ENCODE measurements at places on chromosomes 4 and X.

DNA sequence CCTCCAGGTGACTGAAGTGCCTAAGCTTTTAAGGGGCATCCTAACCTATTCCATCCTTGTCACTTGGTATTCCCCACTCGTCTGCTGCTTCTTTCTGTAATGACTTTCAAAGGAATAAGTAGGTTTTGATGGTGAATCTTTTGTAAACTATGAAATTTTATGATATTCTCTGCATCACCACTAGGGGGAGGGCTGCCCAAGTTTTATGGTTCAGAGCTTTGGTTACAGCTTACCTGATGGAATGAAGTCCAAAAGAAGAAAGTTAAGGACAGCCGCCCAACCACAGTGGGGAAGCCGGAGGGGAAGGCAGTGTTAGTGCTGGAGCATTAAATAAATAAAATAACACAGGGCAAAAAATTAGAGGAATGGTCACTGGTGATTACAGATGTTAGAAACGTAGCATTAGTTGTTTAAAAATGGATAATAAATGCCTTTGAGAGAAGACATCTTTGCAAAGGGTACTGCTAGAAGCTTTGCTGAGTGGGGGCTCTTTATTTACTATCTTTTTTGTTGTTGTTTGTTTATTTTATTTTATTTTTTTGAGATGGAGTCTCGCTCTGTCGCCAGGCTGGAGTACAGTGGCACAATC is 204.9 kb downstream of the GBA3 start:
- DNase-seq = peak; percentile 41

GRCh38 chr4:16083241-16084191 is at the start of gene PROM1:
TSS of gene PROM1 (minus strand) at chr4:16084023. CDS start at chr4:16075906, 8,117 bp downstream.
- no peak for DNase-seq

- DNase-seq = no peak
Measured at GRCh38 chrX:149987613-149988012, 49.3 kb upstream of the EOLA2 start.

DNA sequence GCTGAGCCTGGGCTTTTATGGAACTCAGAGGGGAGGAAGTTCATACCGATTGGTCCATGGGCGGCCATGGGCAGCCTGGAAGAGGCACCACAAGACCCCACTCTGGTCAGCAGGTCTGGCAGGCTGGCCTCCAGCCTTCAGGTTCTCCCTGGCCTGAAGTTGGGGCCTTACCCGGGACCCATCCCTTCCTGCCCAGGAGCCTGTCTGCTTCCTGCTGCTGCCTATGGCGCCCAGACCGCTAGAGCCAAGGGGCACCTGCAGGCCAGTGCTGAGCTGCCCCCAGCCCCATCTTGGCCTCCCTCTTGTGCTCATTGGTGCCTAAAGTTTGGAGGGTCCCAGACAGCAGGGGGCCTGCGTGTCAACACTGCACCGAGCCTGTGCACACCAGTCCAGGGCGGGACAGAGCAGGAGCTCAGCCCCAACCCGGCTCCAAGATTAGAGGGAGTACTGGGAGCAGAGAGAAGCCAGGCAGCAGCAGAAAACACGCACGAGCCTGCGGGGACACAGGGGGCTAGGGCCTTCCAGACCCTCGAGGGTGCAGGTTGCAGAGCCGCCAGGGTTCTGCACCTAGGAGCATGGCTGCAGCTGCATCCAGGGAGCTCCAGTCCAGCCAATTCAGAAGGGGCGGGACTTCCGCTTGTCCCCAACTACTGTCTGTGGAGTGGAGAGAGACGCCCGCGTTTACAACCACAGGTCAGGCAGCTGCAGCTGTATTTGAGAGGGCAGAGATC is 30.7 kb upstream of the ZNF280C start:
- no peak for DNase-seq

- DNase-seq = peak; percentile 45
Measured at GRCh38 chr4:118034053-118034785, at the start of gene NDST3. TSS of gene NDST3 (plus strand) at chr4:118034486. CDS start at chr4:118053911, 19,425 bp downstream.

- DNase-seq = no peak
Measured at GRCh38 chr4:38149472-38149996, 189.3 kb downstream of the PTTG2 start.

GRCh38 chr4:148944136-148944838 is 502.1 kb upstream of the NR3C2 start:
- no peak for DNase-seq

GRCh38 chr4:128986908-128987307 is 106.4 kb downstream of the SCLT1 start:
- DNase-seq = no peak

DNA sequence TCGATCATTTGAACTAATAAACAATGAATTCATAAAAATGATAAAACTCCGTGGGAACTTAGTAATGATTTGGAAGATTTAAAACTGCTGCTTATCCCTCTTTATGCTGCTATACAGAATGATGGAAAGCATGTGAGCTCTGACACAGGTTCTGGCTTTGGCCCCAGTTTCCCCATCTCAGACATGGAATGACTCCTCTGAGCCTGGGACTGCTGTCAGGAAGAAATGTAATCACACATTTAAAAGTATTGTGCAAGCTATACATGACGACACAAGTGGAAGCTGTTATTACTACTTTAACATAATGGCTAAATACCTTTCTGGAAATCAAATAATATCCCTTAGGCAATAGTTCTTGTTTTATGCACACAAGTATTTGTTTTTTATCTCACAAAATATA is 161.7 kb downstream of the DCHS2 start:
- DNase-seq = peak; percentile 66

DNA sequence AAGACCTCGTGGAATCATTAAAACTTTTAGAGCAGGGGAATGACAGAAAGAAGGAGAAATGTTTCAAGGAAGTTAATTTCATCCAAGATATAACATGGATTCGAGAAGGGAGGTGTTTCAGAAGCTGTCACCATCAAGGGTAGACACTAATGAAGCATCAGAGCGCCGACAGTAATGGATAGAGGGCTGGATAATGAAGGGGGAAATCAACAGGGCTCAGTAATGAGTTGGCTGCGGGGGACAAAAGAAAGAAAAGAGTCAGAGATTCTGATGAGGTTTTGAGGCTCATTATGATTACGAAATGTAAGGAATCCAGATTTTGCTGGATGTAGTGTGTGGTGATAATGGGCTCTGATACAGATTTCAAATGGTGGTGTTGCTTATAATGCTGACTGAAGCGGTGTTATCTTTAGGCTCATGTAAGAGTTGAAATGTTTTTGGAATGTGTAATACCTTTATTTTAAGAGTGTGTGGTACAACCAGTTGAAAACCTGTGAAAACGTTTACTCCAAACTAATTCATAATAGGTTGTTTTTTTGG is 39.3 kb upstream of the TENM3 start:
- DNase-seq = no peak

DNA sequence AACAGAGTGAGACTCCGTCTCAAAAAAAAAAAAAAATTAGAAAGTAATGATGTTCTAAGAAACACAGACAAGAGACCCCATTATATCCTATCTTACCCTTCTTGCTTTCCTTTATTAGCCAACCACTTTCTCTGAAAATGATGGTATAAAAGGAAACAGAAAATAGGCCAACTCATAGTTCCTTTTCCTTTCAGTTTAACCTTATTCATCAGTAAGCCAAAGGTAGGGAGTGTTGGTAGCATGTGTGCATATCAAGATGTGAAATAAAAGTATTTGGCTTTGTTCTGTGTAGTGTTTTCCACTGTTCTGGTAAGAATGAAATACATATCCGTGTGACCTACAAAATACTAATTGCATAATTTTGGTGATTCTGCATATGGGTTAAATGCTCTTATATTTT is 266.6 kb downstream of the ZNF674 start:
- no peak for DNase-seq

- DNase-seq = peak; percentile 59
Measured at GRCh38 chrX:51860679-51861078, 32.7 kb upstream of the MAGED1 start.

DNA sequence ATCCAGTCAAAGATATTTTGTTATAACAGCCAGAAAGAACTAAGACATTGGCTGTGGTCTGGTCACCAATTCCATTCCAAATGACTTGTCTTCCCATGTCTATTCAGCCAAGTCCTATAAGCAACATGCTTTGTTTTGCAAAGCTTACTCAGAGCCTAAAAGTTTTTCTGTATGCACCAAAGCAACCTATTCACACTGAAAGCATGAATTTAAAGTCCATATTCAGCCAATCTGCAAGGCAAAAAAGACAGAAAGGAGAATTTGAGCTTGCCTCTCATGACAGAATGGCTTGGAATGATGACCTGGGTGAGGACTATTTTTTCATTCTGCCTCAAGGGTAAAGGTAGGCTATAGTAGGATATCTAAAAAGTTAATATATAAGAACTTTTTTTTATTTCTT is 323.2 kb upstream of the NOCT start:
- DNase-seq = no peak

DNA sequence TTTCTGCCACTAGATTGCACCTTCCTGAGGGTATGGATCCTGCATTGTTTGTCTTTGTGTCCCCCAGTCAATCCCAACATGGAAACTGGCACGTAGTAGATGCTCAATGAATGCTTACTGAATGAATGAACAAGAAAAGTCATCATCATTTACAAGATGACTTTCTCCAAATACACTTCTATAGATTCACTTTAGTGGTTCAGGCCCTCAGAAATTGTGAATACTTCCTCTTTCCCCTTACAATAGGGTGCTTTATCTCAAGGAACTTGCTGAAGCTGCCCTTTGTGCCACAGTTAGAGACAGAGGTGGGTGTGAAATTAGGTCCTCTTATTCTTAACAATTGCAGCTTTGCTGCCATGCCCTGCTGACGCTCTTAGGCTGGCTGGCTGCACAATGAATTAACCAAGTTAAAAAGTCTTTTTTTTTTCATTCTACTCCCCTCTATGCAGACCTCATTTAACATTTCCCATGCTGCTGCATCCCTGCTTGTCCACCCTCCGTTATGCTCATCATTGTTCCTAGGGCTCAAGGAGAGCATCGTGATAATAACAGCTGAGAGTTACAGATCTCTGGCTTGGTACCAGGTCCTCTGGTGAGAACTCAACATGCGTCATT is 108.0 kb upstream of the ZNF518B start:
- DNase-seq = no peak

- no peak for DNase-seq
Measured at GRCh38 chrX:101223226-101223625, 3.6 kb downstream of the DRP2 start.

- DNase-seq = peak; percentile 10
Measured at GRCh38 chrX:38126179-38126578, 94.5 kb downstream of the SRPX start.

- DNase-seq = peak; percentile 12
Measured at GRCh38 chrX:106698693-106699092, 27.8 kb upstream of the RNF128 start.

DNA sequence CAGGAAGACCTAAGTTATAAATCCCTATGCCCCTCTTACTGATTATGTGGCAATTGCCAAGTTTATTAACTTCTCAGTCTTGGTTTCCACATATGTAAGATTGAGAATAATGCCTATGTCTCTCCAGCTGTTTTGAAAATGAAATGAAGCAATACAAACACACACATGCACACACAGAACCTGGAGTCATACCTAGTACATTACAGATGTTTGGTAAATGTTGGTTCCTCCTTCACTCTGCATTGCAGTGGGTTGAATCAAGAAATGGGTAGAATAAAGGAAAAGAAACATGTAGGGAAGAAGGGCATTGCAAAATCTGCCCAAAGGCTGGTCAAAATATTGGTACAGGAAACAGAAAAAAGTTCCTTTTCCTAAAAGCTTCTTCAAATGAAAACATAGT is 309.9 kb upstream of the EMCN start:
- no peak for DNase-seq

DNA sequence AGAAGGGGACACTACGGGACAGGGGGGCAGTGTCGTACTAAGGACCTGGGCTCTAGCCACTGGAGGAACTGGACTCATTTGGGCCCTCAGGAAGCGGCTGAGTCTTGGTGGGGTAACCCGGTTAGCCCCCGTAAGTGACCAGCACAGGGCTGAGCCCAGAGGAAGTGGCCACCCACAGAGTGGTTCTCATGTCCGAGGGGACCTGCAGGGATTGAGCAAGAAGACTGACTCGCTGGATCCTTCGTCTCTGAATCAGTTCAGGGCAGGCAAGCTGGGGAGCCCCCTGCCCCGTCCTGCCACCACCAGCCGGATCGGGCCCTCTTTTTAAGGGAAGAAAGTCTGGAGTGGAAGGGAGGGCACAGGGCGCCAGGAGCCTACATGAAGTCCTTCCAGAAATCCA is 719 bp upstream of the BGN start:
- no peak for DNase-seq

- no peak for DNase-seq
Measured at GRCh38 chrX:138037548-138037947, 471.6 kb downstream of the ZIC3 start.

DNA sequence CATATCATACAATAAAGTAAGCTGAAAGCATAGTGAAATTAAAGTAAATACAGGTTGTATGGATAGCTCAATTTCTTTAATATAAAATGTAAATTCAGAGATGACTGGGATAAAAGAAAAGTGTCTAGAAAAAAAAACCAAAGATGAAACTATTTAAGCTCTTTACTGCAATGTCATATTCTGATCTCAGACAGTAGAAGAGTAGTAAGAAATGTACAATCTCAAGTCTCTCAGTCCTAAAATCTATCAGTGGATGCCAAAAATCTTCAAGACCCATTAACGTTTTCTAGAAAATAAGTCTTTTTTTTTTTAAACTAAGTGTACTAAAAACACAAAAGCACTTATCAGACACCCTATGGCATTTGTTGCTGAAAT is 13.8 kb downstream of the MGARP start:
- DNase-seq = no peak

GRCh38 chr4:153497988-153498967 is 32.1 kb downstream of the TMEM131L start:
- peak; percentile 89 for DNase-seq

GRCh38 chr4:173538148-173538908 is 8.3 kb upstream of the HAND2 start:
- DNase-seq = no peak

DNA sequence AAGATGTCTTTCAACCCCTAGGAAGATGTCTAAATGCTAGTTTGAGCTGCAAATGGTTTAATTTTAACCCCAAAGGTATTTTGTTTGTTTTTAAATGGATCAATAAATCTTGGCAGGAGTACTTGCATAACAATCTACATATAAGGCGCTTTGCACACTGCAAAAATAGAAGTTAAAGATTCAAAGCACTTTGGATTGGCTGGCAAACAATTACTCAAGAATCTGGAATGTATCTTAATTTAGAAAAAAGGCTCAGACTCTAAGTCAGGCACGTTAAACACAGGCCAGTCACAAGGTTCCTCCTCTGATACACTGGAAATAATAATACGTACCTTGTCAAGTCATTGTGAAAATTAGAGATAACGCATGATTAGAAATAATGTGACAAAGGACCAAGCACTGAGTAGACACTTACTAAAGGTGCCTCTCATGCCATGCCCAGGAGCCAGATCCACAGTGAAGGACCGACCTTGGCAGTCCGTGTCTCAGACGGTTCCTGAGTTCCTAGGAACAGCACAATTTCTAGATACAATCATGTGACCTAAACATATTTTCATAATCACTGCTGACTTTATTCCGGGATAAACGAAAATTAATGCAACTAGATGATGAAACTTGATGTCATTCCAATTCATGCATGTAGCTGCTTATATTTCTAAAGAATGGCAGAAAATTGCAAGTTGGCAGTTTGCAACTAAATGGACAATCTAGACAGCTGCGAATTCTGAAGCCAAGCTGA is 49.6 kb downstream of the PROM1 start:
- DNase-seq = peak; percentile 39
